Kidney (tissue), 22 donors: ENCODE measurements at places on chromosomes 1 and 21.
A peak's percentile ranks its signal among the peaks of the same experiment; 100 is the strongest.

DNA sequence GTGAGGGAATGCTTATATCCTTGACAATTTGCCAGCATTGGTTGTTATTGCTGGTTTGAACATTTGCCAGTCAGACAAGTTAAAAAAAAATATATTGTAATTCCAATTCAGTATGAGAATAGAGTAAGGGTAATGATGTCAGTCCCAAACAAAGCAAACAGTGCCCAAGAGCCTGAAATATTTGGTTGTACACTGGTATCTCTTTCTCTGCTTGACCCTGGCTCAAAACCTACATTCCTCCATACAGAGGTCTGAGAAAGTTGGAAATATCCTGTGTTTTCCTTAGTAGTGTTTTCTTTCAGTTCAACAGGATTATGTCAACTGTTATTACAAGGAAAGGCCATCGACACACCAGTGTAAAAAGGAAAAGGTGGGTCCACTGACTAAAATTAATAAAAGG, 145.6 kb downstream of the MRPL39 start:
- peak; percentile 4 for DNase-seq

DNA sequence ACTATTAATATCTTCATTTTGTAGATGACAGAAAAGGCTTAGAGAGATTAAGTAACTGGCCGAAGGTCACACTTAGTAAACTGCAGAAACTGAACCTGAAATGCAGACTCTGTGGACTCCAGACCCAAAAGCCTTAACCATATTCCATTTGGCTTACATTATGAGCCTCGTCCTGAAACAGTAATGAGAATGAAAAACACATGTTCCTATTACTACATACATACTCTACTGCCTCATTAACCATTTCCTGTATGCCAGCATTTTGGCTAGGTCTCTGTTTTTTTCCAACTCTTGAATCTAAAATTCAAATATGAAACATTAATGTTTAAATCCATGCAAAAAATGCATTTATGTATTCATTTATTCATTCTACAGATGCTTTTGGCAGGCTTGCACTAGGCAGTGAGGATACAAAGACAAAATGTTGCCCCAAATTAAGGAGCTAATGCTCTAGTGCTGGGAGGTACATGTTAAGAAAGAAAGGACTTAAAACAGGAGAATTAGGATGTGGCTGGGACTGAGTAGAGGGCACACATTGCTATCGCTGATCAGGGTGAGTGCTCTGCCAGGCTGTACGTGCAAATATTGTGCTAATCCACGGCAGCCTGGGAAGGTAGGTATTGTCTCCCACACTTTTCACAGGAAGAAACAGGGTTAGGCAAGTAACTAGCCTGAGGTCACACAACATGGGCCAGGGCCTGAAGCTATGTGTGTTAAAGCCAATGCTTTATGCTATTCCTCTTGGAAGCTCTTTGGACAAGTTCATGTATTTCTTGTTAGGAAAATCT, 14.0 kb downstream of the DEGS1 start:
- no peak for DNase-seq

GRCh38 chr21:37710546-37711285, 205.5 kb downstream of the KCNJ6 start:
- peak; percentile 69 for DNase-seq

DNA sequence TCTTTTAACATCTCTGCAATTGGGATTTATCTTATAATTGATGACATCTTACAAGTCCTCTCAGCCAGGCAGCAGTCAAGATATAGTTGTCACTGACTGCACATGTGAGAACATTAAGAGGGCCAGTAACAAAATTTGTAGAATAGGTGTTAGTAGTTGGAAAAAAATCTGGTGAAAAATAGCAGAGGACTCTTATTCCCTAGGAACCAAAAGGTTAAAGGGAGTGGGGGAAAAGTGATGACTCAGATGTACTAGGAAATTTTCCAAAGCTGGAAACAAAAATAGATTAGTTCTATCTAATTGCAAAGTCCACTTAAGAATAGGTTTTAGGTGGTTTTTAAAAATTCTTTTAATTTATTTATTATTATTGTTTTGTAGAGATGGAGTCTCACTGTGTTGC, 3.6 kb downstream of the NUP210L start:
- no peak for DNase-seq

- DNase-seq: no peak
These were observed 67.8 kb upstream of the BCL10 start for GRCh38 chr1:85344256-85344694.

- DNase-seq: no peak
These were observed 56.0 kb downstream of the ZMYM4 start for GRCh38 chr1:35324486-35324885.

DNA sequence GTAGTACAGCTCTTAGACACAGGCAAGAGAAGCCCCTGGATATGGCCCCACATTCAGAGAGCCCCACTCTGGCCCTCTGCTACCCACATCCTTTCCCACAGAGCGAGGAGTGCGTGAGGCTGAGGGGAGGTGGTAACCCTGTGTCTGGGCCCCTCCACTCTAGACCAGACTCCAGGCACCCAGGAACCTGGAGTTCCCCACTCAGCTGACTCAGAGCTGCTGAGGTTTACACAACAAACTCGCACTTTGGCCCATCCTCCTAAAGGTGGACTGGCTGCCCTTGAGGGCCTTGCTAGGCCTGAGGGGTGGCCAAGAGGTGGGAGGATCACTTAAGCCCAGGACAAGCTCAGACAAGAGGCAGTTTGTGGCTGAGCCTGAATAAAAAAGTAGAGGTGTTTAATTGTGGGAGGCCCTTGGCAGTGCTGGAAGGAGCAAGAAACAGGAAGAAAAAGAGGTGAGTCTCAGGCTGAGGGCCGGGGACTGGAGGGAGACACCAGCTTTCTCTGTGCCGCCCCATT, 10.7 kb downstream of the MR1 start:
- no peak for DNase-seq

DNA sequence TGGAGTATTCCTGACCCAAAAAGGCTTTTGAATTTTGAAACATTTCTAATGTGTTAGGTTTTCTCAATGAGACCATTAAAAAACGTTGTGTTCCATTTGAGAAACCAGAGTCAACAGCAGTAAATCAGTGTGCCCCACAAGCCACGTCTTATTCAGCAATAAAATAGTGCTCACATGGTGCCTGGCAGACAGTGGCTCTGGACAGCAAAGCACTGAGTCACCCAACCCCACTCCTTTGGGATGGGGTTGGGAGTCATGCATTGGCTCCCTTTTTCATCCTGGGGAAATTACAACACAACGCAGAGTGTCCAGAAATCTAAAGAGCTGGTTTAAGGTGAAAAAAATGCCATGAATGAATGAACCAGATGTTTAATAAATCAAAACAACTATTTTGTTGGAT, 46.5 kb downstream of the KCNJ15 start:
- DNase-seq: no peak

GRCh38 chr1:98323906-98324358, 337.6 kb upstream of the SNX7 start:
- DNase-seq: no peak

GRCh38 chr1:171622152-171622462, at the start of gene MYOCOS:
Gene MYOCOS (plus strand): TSS chr1:171622243. CDS start chr1:171623884, 1,641 bp downstream.
- DNase-seq: no peak

GRCh38 chr1:6898974-6899539, 113.8 kb downstream of the CAMTA1 start:
- DNase-seq: no peak

DNA sequence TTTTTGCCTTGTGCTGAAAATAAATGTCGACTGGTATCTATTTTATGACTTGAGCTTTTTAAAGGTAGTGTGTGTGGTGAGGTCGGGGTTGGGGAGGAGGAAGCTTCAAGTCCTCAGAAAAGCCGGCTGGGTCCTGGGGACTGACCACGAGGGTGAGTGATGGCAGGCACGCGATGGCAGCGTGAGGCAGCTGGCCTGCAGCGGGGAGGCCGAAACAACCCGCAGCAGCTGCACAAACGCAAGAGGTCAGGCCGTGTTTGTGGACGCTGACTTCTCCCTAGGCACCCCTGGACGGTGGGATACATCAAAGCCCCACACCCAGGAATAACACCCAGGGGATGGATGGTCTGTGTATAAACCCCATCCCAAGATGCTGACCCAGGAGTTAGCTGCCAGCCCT, 51.4 kb downstream of the ZBTB18 start:
- DNase-seq: no peak

DNA sequence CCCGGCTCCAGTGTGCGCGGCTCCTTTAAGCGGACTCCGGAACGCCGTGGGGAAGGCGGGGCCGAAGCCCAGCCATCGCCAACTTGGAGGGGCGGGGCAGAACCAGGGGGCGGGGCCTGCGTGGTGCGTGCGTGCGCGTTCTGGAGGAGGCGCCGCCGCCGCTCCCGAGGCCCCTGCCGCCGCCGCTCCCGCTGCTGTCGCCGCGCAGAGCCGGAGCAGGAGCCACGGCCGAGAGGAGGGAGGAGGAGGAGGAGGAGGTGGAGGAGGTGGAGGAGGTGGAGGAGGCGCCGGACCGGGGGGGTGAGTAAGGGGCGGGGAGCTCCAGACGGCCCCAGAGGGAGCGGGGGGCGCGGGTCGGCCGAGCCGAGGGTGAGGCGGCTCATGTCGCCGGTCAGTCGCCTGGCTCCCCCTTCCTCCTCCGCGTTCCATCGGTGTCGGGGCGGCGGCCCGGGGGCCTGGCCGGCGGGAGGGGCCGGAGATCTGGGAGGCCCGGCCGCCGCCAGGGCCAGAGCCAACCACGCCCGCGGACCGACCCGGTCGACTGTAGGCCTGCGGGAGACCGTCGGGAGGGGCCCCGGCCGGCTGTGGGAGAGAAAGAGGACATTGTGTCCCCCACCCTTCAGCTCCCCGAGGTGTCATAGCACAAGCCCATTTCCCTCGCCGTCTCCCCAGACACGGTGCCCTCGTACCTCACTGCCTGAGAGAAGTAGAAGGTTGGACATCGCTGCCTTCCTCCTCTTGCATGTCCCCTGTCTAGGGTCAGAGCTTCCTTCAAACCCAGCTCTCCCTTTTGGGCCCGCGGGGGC, at the start of gene RAP1A:
TSS of gene RAP1A (plus strand) at position 155 of the 806 bp plus-strand sequence. CDS start 71,572 bp downstream, outside the sequence.
- peak; percentile 99 for DNase-seq

- no peak for DNase-seq
These were observed 185.0 kb downstream of the MIS18A start for GRCh38 chr21:32093646-32094462.

DNA sequence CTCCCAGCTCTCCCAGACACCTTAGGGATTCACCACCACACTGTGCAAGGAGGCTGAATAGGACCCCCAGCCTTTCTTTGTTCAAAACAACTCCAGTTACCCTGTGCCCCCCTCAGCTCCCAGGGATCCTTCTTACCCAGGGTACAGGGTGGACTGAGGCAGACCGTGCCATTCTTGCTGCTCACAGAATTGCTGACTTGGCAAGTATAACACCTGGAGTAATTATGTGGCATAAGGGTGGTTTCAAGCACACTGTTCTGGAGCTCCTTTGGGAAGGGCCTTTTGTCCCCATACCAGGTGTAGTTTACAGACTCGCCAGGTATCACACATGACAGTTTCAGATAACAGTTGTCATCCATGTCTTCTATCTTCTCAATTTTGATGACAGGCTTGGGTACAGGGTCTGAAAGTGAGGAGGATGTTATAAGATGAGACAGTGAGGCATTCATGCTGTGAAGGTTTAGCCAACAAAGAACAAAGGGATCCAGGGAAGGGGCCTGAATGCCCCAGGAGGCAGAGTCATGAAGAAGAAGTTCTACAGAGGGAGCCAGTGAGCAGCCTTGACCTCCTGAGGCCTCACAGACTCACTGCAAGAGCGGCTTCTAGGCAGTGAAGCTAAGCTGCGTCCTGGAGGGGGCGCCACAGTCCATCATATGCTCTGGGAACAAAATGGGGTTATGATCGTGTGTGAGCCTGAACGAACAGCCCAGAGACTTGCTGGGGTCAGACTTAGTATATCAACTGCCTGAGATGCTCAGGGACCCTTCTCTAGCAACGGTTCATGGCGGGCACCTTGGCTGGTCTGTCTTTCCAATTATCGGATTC, 30.3 kb downstream of the CD48 start:
- DNase-seq: peak; percentile 80

DNA sequence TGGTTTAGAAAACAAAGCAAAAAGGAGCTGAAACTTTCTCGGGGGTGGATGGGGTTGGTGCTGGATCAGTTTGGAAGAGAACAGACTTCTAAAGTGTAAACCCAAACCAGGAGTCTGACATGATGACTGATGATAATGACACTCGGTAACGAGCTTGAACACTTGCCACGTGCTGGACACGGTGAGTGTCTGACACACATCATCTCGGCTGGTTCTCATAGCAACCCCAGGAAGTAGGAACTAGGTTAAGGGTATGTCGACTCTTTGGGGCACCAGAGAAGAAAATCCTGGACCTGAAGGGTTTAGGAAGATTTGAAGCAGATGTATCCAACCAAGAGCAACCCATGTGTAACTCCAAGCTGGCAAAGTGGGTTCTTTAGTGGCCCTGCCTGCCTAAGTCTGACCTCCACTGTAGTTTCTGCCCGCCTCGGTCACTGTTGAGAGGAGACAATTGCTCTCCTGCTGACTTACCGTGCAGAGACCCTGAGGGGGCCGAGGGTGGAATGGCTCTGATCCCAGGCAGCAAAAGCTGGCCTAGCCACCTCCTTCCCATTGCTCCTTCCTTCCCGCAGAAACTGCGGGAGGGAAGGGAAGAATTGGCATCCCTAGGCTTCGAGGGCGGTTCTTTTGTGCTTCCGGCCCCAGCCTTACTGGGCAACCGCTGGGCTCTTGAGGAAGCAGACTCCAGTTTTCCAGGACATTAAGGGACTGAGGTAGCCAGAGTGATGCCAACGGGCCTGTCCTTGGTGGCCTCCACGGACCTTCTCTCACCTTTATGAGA, 156.0 kb downstream of the TOMM20 start:
- peak; percentile 76 for DNase-seq
